Stimulated activated CD4-positive, alpha-beta T cell treated with anti-CD3 and anti-CD28 coated beads, Interleukin-4, amount 100 ng/mL, for 48 hours (primary cell): ENCODE measurements at places on chromosomes 12 and 14.
A peak's percentile ranks its signal among the peaks of the same experiment; 100 is the strongest.

DNA sequence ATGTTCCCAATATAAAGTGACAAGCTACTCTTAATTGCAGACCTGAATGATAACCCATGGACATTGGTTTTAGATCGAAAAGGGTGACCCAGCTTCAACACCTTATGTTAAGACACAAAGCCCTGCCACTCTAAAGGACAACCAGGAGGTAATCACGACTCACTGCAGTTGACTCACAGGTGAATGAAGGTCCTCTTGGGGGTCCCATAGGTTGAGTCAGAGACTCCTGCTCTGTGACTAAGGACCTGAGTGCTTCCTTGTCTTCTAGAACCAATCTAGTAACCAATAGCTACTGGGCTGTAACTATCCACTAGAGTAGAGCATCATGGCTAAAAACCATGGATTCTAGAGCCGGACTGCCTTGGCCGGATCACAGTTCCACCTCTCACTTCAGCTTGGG lies 73.8 kb downstream of the KCNK10 start:
- no peak for DNase-seq

DNA sequence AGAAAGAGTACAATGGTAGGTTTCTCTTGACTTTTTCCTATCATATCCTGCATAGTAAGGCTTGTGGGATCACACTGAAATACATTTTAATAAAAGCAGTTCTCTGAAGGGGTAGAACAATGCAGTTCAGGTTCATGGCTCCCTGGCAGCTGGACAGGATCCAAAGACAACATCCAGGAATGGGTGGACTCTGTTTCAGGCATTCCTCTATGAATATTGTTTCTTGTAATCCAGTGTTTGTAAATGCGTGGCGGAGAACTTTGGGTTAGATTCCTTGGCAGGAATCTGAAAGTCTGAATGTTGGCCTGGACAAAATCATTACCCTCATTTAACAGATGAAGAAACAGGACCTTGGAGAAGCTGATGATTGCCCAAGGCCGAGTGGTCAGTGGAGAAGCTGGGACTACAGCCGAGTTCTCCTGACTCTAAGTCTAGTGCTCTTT lies 43.5 kb downstream of the SYNE2 start:
- no peak for DNase-seq

DNA sequence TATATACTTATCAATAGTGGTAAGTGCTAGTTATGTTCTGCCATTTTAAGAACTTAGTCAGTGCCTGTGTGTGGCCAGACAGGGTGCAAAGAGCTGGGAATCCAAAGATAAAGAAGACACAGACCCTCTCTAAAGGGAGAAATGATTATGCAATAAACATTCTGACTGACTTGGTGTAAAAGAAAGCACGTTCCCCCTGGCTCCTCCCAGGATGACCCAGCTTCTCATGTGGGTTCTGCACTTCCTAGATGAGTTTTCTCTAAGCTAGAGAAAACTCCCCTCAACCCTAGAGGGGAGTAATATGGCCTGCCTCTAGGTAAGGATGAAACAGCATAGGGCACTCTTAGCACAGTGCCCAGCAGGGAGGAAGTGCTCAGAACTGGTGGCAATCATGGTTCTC lies 231.2 kb downstream of the VRK1 start:
- no peak for DNase-seq

- DNase-seq: no peak
These were observed 74.4 kb upstream of the MAP1LC3B2 start for GRCh38 chr12:116484807-116485206.

DNA sequence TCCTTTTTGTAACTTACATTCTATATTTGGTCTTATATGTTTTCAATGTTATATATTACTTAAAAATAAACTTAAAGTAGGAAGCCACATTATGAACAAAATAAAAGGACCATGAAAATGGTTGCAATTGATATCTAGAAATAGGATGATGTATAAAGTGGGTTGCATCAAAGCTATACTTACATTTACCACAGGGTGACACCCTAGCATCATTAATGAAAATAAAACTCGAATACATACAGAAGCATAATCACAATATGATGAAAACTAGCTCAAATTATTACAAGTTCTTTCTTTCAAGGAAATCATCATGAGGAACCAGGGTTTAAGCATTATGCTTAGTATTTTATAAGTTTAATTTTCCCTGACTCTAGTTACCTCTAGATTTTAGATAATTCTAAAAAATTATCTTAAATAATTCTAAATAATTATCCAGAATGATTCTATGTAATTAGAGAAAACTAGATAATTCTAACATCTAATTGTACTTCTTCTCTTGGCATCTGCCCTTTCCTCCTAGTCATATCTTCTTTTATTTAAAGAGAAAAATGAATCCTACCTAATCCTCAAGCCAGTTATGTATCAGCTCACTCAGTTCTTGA lies 31.2 kb downstream of the TAS2R7 start:
- DNase-seq: no peak

DNA sequence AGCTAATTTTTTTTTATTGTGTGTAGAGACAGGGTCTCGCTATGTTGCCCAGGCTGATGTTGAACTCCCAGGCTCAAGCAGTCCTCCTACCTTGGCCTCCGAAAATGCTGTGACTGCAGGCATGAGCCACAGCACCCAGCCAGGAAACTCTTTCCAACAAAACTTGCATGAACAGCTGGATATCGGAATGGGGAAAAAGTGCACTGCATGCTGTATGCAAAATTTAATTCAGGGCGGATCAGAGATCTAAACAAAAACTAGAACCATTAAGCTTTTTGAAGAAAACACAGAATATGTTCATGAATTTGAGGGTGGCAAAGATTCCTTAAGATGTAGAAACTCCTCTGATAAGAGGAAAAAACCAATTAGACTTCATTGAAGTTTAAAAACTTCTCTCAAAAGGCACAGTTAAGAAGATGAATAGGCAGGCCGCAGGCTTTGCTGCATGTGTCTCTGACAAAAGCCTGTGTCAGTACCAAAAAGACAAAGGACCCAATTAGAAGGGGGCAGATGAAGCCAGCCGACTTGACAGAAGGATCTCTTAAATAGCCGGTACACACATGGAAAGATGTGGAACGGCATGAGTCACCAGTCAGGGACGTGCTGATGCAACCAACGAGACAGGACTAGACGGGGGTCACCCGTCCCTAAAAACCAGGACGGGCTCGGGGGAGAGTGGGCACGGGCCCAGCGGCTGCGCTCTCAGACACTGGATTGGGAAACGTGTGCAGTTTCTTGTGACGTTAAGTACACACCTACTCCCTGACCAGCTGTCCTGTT lies 34.8 kb upstream of the MMP17 start:
- no peak for DNase-seq

GRCh38 chr12:49345051-49345824 lies 1.4 kb upstream of the DNAJC22 start:
- no peak for DNase-seq

GRCh38 chr14:93011141-93011529 lies 88.2 kb downstream of the CHGA start:
- no peak for DNase-seq

DNA sequence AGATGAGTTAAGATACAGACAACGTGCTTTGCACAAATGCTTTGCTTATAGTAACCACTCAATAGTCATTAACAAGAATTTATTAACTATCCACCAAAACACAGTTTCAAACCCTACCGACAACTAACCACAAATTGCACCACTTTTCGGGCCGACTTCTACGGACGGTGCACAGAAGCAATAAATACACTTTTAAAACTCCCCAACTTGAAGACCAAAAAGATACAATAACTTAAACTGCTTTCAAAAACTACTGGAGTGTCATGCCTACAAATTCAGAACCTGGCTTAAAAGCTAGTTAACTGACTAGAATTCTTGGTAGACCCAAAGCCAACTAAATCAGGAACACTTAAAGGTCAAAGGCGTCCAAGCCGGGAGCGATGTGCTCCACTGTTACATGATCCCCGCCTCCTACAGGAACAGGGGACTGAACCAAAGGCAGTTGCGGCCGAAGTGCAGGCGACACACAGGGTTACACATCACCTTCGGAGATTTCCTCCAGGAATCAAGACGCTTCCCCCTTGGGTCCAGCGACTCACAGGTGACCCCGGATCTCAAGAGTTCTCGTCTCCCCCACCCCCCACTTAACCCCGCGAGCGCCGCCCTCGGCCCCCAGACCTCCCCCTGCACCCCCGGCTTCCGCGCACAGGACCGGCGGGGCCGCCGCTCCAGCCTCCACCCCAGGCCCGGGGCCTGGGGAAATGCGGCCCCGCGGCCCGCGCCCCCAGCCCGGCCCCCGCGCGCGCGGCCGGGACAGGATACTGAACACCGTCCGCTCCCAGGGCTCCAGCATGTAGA lies 507 bp downstream of the SPTSSA start:
- peak; percentile 26 for DNase-seq

DNA sequence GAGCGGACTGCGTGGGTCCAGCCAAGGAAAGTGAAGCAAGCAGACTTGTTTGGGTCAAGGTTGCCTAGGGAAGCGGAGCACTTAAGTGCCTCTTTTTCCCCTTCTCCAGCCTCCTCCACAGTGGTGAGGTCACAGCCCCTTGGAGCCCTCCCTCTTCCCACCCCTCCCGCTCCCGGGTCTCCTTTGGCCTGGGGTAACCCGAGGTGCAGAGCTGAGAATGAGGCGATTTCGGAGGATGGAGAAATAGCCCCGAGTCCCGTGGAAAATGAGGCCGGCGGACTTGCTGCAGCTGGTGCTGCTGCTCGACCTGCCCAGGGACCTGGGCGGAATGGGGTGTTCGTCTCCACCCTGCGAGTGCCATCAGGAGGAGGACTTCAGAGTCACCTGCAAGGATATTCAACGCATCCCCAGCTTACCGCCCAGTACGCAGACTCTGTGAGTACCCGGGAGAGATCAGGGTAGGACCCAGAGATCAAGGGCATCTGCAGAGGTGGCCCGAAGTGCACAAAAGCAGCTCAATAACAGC lies at the start of gene TSHR:
Gene TSHR, plus strand, starts transcription at position 206 of the 526 bp plus-strand sequence. Its CDS starts 60 bp downstream, at position 266.
- DNase-seq: no peak

GRCh38 chr12:108313241-108313605 lies 25.9 kb downstream of the CMKLR1 start:
- no peak for DNase-seq

DNA sequence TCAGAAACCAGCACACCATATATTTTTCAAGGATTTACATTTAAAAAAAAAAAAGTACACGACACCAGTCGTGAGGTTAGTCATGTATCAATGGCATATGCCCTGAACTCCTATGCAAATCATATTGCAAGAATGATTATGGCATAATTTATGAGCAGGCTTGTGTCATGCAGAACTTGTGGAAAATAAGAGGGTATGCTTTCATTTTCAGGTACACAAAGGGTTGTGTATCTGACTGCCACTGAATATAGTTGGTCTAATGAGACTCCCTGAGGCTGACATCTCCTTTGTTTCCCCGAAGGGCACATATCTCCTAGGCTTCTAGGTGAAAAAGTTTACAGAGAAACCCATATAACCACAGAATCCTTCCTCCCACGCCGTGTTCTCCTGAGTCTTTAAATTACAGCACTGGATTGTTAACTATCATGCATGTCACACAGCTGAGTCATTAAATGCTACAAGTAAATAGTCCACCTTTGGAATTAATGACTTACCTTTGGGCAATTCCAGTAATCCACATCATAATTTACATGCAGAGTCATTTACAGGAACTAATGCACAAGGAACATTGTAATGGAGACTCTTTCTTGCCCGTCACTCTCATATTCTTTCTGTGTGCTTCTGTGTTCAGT lies 356.7 kb upstream of the DIO2 start:
- no peak for DNase-seq

GRCh38 chr12:6768990-6769389 lies 2.8 kb downstream of the PTMS start:
- DNase-seq: no peak

DNA sequence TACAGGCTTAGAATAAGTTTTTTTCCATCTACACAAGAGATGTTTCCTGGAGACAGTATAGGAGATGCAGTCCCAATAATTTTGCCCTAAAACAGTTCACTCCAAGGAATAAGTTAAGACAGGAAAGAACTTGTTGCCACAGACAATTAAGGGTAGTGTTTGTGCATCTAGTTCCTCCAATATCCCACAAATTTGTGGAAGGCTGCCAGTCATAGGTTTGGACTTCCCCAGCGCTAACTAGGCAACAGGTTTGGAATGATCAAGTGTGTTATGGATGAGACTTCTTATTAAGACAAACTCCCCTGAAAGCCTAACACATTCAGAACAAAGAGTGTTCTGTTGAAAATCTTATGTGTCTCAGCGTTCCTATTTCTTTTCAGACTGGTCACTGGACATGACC lies 611.0 kb downstream of the CCER1 start:
- DNase-seq: no peak

DNA sequence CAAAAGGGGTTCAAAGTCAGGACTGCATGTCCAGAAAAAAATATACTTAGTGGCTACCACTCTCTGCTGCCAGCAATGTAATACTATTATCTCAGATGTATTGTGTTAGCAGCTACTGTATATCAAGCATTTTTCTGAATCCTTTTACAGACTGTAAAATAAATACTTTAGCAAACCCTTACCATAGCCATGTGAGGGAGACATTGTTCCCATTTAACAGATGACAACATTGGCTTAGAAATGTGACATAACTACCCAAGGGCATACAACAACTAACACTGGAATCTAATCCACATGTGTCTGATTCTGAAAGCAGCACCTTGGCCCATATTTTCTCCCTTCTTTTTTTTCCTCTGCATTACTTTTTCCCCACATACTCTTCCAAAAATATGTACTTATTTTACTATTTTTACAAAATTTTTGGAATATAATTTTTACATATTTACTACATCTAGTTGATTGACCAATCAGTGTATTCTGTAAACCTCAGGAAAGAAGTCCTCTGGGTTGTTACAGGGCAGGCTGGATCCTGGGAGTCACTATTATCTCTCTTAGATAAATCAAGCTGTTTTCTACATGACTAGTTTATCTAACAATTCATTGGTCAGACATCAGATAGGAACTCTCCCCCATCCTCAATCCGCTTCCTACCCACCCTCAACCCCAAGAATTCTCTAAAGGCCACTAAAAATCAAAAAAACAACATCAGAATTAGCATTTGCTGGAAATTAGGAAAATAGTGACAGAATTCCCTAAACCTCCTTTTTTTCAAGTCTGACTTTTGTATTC lies 154.1 kb downstream of the BTG1 start:
- no peak for DNase-seq

- no peak for DNase-seq
These were observed 30.6 kb downstream of the CLECL1 start for GRCh38 chr12:9702255-9702654.

- no peak for DNase-seq
These were observed 45.0 kb upstream of the OR6J1 start for GRCh38 chr14:22689199-22689598.

- DNase-seq: no peak
These were observed 1138.2 kb downstream of the BCL11B start for GRCh38 chr14:98133806-98134205.

DNA sequence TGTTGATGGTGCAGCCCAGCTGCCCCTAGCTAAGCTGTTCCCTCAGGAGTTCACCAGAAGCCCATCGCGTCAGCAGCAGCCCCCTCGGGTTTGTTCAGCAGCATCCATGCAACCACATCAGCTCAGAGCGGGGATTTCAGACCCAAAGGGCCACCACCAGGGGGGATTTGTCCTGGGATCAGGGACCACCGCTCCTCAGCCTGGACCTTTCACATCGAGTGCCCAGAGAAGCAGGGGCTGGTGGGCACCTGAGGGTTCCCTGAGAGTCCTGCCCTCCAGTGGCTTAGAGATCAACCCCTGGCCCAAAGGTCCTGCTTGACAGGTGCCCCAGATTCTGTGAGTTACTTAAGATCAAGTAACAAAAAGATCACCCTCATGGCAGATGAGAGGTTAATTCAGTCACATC lies 65.9 kb upstream of the C14orf180 start:
- no peak for DNase-seq

- peak; percentile 62 for DNase-seq
These were observed at the start of gene ARID2 for GRCh38 chr12:45729233-45730083. ARID2 (plus strand) TSS chr12:45729706; CDS start chr12:45729837, 131 bp downstream.
